ENCODE measurements at places on chromosomes 6 and 20. TPM values are rescaled to one million over a fixed set of nuclear protein-coding genes. Genes with fewer than 3 reads are reported as not detected.
A peak's percentile ranks its signal among the peaks of the same experiment; 100 is the strongest.

TTLL9 gene
- not detected for total RNA-seq

FAM217A gene
- not detected for total RNA-seq

GLP1R gene
- not detected for total RNA-seq

CLPSL2 gene
- total RNA-seq = not detected

DNA sequence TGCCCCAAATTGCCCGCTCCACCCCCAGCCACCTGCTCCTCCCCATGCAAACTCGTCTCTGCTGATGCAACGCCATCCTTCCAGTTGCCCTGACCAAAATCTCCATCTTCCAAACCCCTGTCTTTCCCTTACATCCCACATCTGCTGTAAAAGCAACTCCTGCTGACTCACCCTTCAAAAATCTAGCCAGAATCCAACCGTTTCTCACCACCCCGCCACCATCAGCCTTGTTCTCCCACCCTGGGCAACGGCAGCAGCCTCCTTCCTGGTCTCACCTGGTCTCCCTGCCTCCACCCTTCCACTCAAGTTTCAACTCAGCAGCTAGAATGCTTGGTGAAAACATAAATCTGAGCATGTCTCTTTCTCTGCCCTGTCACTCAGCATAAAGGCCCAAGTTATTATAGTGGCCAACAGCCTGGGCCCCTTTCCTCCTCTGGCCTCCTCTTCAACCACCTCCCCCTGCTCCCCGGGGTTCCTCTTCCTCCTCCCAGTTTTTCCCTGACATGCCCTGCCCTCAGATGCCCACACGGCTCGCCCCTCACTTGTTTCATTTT is 7.2 kb upstream of the SYNJ2 start:
- H3K36me3 ChIP-seq = no peaks in the 10 kb centered on the region
- H3K4me1 ChIP-seq = no peaks in the 10 kb centered on the region
- H3K27me3 ChIP-seq = peaks cover 5% of the 10 kb centered on the region
- DNase-seq = no peak
- H3K27ac ChIP-seq = no peak overlapping the region

- H3K27me3 ChIP-seq = no peaks in the 10 kb centered on the region
- DNase-seq = no peak
- H3K4me1 ChIP-seq = peaks cover 54% of the 10 kb centered on the region
- H3K4me3 ChIP-seq = peak overlapping the region; percentile 94
- no peak overlapping the region for H3K27ac ChIP-seq
Measured at GRCh38 chr20:41030531-41031242, 2.1 kb downstream of the TOP1 start.

DNA sequence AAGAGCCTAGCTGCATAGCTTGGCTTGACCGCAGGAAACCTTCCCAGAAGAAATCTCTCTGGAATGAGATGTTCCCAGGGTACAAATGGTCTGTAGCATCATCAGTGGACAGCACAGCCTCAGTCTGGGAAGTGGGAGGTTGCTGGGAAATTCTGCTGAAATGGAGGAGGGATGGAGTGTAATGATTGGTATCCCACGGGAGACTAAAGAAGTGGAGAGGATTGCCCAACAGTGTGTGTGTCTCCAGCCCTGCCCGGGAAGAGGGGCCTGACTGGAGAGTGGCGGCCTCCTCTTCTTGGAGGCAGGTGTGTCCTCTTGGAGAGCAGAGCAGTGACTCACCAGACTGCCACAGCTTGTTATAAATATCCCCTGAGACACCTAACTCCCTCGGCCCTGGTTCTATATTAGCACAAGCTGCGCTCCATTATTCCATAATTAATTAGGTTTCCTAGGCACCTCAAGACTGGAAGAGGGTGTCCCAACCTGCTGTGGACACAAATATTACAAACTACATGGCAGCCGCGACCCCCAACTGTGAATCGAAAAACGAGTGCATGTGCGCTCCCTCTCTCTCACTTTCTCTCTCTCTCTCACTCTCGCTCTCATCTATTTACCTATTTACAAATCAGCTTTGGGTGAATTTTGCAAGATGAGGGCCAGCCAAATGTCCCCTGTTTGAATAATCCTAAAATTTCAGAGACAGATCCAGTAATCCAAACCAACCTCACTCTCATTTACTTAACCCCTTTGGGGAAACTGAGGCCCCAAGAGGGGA is 68.8 kb downstream of the FGD2 start:
- no peaks in the 10 kb centered on the region for H3K27me3 ChIP-seq
- H3K4me3 ChIP-seq = no peak overlapping the region
- no peaks in the 10 kb centered on the region for H3K36me3 ChIP-seq
- DNase-seq = no peak
- H3K4me1 ChIP-seq = no peaks in the 10 kb centered on the region
- H3K27ac ChIP-seq = no peak overlapping the region

DNA sequence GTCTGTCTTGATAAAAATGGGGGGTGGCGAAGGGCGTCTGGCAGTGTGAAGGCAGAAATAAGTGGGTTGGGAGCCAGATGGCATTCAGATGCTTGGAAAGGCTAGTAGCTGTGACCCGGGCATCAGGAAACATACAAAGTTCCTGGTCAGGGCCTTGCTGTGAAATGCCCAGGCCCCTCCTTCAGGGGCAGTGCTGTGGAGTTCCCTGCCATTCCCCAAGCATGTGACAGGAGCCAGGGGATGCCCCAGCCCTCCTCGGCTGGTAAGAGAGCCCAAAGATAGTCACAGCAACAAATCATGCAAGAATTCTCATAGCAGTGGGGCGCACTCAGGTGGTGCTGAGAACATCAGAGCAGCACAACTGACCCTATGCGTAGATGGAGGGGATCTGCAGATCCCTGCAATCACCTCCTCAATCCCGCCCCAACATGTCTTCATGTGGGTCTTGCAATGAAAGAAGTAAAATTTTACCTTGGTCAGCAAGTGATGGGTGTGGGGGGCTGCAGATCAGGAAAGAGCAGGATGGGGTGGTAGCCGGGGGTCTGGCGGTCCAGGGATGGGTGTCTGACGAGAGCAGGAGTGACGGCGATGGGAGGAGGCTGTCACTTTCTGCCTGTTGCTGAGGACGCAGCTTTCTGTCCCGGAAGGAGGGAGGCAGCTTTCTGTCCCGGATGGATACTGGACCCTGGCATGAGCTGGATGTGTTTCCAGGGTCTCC is 39.5 kb downstream of the SLC22A1 start:
- no peak overlapping the region for H3K4me3 ChIP-seq
- no peaks in the 10 kb centered on the region for H3K36me3 ChIP-seq
- no peak for DNase-seq
- no peaks in the 10 kb centered on the region for H3K4me1 ChIP-seq
- no peaks in the 10 kb centered on the region for H3K27me3 ChIP-seq
- no peak overlapping the region for H3K27ac ChIP-seq
